Foreskin keratinocyte (primary cell): ENCODE measurements at places on chromosomes 3 and 15. TPM values are rescaled to one million over a fixed set of nuclear protein-coding genes. Genes with fewer than 3 reads are reported as not detected.

GATM gene
- 0.20 and 0.32 TPM in 2 replicates for total RNA-seq

CADPS gene
- 0.11 and 0.41 TPM in 2 replicates for total RNA-seq

RTP3 gene
- total RNA-seq, result not detected in 2 replicates

TP63 gene
- total RNA-seq, result 154 and 165 TPM in 2 replicates

PLSCR2 gene
- not detected in 2 replicates for total RNA-seq

AGBL1 gene
- total RNA-seq, result not detected in 2 replicates

NOX5 gene
- total RNA-seq, result 0.04 and 0.14 TPM in 2 replicates

SLC51A gene
- total RNA-seq, result not detected in 2 replicates

VPS13C gene
- 14.3 and 17.8 TPM in 2 replicates for total RNA-seq

MUSTN1 gene
- 0.65 and 1.2 TPM in 2 replicates for total RNA-seq

LRTM1 gene
- not detected in 2 replicates for total RNA-seq

KLF15 gene
- total RNA-seq, result 0.11 TPM in 1 of 2 replicates, not detected in the other

SERINC4 gene
- total RNA-seq, result 0.04 and 0.07 TPM in 2 replicates

ONECUT1 gene
- total RNA-seq, result not detected in 2 replicates

CX3CR1 gene
- total RNA-seq, result not detected in 2 replicates

GPR87 gene
- total RNA-seq, result 58.3 and 62.8 TPM in 2 replicates

WDR93 gene
- not detected in 2 replicates for total RNA-seq

TRIM42 gene
- total RNA-seq, result not detected in 2 replicates

FSIP1 gene
- total RNA-seq, result 0.58 and 0.63 TPM in 2 replicates

MTMR10 gene
- total RNA-seq, result 11.5 and 13.8 TPM in 2 replicates

PGBD4 gene
- total RNA-seq, result 0.88 and 0.95 TPM in 2 replicates
